Upper lobe of left lung (tissue), 6 donors: ENCODE measurements at places on chromosomes 12 and 14. TPM values are rescaled to one million over a fixed set of nuclear protein-coding genes. Genes with fewer than 3 reads are reported as not detected.

- H3K4me3 ChIP-seq, result no peak overlapping the region
- peaks cover 20% of the 10 kb centered on the region for H3K4me1 ChIP-seq
- no peak for DNase-seq
- H3K27me3 ChIP-seq, result no peaks in the 10 kb centered on the region
- H3K27ac ChIP-seq, result peak overlapping the region; percentile 91
These were observed 1.8 kb downstream of the CPNE8 start for GRCh38 chr12:38903596-38903995.

DNA sequence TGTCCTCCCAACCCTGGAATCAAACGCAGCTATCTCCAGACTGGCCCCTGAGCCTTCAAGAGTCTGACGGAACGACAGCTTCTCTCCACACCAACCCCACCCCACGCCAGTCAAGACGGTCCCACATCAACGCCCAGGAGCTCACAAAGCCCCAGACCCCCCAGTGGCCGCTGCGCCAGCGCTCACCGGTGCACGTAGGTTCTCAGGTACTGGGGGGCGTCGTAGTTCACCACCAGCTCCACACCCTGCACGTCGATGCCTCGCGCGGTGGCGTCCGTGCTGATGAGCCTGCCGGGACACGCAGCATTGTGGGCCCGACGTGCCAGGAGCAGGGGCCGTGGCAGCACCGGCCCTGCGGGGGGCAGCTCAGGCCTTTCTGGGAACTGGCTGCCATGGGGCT, 4.2 kb downstream of the DDX51 start:
- no peaks in the 10 kb centered on the region for H3K27me3 ChIP-seq
- no peak overlapping the region for H3K4me3 ChIP-seq
- H3K27ac ChIP-seq, result no peak overlapping the region
- peak; percentile 84 for DNase-seq

DNA sequence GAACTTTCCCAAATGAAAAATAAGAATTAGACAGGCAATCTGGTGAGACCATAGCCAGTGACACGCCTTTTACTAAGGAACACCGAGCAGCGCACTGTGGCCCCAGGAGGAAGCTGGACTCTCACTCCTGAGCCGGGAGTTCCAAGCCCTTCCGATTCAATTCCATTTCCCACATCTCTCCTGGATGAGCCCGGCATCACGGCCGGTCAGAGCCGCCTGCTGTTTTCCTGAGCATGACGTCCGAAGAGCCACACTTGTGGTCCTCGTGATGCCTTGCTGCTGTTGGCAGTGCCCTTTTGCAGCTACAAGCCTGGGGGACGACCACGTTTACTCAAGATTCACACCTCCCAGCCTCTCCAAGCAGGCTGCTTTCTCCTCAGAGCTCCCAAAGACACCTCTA, 40.8 kb downstream of the FBXL14 start:
- H3K36me3 ChIP-seq, result no peaks in the 10 kb centered on the region
- no peak overlapping the region for H3K4me3 ChIP-seq
- no peaks in the 10 kb centered on the region for H3K27me3 ChIP-seq

DNA sequence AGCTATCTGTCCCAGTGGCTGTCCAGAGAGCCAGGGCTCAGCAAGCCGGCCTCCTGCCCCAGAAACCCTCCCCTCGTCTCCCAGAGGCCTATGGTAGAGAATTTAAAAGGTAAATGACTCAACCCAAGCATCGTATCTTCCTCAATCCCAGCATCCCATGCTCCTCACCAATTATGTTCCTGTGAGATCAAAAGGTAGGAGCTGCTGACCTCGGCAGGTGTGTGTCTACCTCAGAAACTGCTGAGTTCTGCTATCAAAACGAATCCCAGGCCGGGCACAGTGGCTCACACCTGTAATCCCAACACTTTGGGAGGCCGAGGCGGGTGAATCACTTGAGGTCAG, 49.3 kb downstream of the FOXN3 start:
- H3K36me3 ChIP-seq, result no peaks in the 10 kb centered on the region
- H3K27me3 ChIP-seq, result no peaks in the 10 kb centered on the region
- H3K27ac ChIP-seq, result no peak overlapping the region
- no peak for DNase-seq
- H3K4me1 ChIP-seq, result peaks cover 48% of the 10 kb centered on the region

GRCh38 chr14:105374389-105374788, 23.9 kb upstream of the TEX22 start:
- peak; percentile 67 for DNase-seq
- H3K4me1 ChIP-seq, result no peaks in the 10 kb centered on the region
- H3K4me3 ChIP-seq, result no peak overlapping the region
- peaks cover 8% of the 10 kb centered on the region for H3K36me3 ChIP-seq
- no peak overlapping the region for H3K27ac ChIP-seq

DNA sequence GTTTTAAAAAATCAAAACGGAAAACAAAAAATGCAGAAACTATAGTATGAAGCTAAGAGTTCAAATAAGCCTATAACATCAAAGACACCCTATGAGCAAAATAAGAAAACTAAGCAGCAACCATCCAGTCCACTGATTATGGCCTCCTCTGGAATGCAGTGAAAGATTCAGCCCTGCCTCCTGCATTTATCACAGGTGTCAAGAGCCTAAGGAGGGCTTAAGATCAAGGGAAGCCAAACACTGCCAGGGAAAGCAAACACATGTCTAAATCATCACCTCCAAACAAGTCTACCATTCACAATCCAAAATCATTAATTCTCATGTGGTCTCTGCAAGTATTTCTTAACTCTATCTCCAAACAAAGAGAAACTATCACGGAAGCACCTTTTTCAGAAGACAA, 28.4 kb downstream of the SARNP start:
- no peak for DNase-seq
- H3K27me3 ChIP-seq, result no peaks in the 10 kb centered on the region
- peaks cover 62% of the 10 kb centered on the region for H3K36me3 ChIP-seq

MYF5 gene
- total RNA-seq, result not detected

SLC25A21 gene
- total RNA-seq, result not detected

TMTC2 gene
- total RNA-seq, result 37.7 TPM

CYP27B1 gene
- 2.5 TPM for total RNA-seq

RIPK3 gene
- total RNA-seq, result 92.2 TPM
